CD4-positive, CD25-positive, alpha-beta regulatory T cell (primary cell): ENCODE measurements at places on chromosomes 13 and 19.

GRCh38 chr19:18126097-18126496, 26.9 kb upstream of the PIK3R2 start:
- H3K27me3 ChIP-seq = no peaks in the 10 kb centered on the region
- H3K4me1 ChIP-seq = no peaks in the 10 kb centered on the region
- DNase-seq = no peak
- H3K4me3 ChIP-seq = no peak overlapping the region

- peaks cover 16% of the 10 kb centered on the region for H3K4me1 ChIP-seq
- no peak for DNase-seq
- H3K27ac ChIP-seq = no peak within 1 kb of the TSS
- H3K4me3 ChIP-seq = peak within 1 kb of the TSS; percentile 65
Measured at GRCh38 chr13:111115061-111115964, at the start of gene ARHGEF7. Gene ARHGEF7, plus strand, starts transcription at chr13:111115310. Its CDS starts 217 bp downstream, at chr13:111115527.

GRCh38 chr13:111456452-111457230, 136.2 kb downstream of the TEX29 start:
- no peak overlapping the region for H3K27ac ChIP-seq
- H3K4me1 ChIP-seq = no peaks in the 10 kb centered on the region
- H3K4me3 ChIP-seq = no peak overlapping the region
- H3K36me3 ChIP-seq = no peaks in the 10 kb centered on the region

DNA sequence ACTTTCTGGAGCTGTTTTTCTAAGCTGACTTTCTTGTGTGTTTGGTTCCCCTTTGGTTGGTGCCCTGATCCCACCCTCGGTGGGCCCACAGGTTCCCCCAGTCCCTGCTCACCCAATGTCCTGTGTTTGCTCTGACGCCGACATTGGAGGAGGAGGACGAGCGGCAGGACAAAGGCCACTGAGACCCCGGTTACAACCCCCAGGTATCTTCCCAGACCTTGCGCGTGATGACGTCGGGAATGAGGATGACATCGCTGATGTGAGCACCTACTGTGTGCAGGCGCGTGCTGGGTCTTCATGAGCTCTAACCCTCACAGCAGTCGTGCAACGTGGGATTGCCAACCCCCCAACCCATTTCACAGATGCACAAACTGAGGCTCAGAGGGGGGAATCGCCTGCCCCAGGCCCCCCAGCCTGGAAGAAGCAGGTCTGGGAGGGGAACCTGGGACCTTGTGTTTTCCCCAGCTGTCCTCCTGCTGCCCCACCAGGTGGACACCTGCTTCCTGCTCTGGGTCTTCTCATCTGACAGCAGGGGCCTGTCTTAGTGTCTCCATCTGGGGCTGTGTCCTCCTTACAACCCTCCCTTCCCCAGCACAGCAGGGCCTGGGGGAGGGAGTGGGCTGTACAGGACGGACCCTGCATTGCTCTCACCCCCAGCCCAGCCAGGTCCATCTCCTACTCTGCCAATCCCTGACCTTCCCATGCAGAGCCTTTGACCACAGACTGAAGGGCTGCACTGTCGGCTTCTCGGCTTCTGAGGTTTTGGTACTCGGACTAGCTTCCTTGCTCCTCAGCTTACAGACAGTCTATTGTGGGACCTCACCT, 4.7 kb upstream of the LILRA6 start:
- H3K27me3 ChIP-seq = no peaks in the 10 kb centered on the region
- no peak overlapping the region for H3K4me3 ChIP-seq
- H3K4me1 ChIP-seq = peaks cover 7% of the 10 kb centered on the region
- no peaks in the 10 kb centered on the region for H3K36me3 ChIP-seq
- H3K27ac ChIP-seq = no peak overlapping the region
- DNase-seq = no peak

GRCh38 chr19:5023128-5023571, 54.2 kb downstream of the KDM4B start:
- H3K4me1 ChIP-seq = no peaks in the 10 kb centered on the region
- H3K4me3 ChIP-seq = no peak overlapping the region
- no peaks in the 10 kb centered on the region for H3K27me3 ChIP-seq
- peaks cover 6% of the 10 kb centered on the region for H3K36me3 ChIP-seq

GRCh38 chr13:27559719-27560118, 60.6 kb downstream of the LNX2 start:
- H3K4me3 ChIP-seq = no peak overlapping the region
- H3K27me3 ChIP-seq = no peaks in the 10 kb centered on the region
- DNase-seq = no peak
- H3K27ac ChIP-seq = peak overlapping the region; percentile 15
- H3K4me1 ChIP-seq = peaks cover 17% of the 10 kb centered on the region

- peak; percentile 27 for DNase-seq
- H3K27ac ChIP-seq = no peak overlapping the region
- peak overlapping the region; percentile 48 for H3K4me3 ChIP-seq
- H3K36me3 ChIP-seq = no peaks in the 10 kb centered on the region
- H3K4me1 ChIP-seq = peaks cover 10% of the 10 kb centered on the region
Measured at GRCh38 chr13:108495646-108496361, 133.6 kb upstream of the MYO16 start.

GRCh38 chr13:111562716-111563115, 242.3 kb downstream of the TEX29 start:
- H3K36me3 ChIP-seq = no peaks in the 10 kb centered on the region
- DNase-seq = no peak
- no peak overlapping the region for H3K27ac ChIP-seq
- H3K4me3 ChIP-seq = no peak overlapping the region
- no peaks in the 10 kb centered on the region for H3K27me3 ChIP-seq
- H3K4me1 ChIP-seq = no peaks in the 10 kb centered on the region

GRCh38 chr13:20019043-20019442, 60.5 kb downstream of the ZMYM2 start:
- no peak overlapping the region for H3K27ac ChIP-seq
- DNase-seq = no peak
- H3K27me3 ChIP-seq = no peaks in the 10 kb centered on the region
- H3K4me3 ChIP-seq = no peak overlapping the region
- H3K4me1 ChIP-seq = no peaks in the 10 kb centered on the region
- H3K36me3 ChIP-seq = peaks cover 59% of the 10 kb centered on the region

DNA sequence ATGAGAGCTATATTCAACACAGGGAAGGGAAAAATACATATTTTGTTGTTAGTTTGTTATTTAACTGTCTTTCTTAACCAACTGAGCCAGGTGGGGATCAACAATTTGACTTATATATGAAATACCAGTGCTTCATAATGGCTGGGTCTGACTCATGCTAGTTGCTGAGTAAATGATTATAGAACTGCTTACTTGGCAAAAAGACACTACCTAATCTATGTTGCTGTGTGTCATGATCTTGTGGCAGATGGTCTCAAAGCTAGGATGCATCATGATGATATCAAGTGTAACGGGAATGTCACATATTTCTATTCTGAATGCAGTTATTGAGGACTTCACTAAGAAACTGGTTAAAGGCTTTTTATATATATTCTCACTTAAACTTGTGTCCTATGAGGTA, 727.4 kb upstream of the SLITRK1 start:
- H3K4me3 ChIP-seq = no peak overlapping the region
- no peak for DNase-seq
- H3K4me1 ChIP-seq = no peaks in the 10 kb centered on the region
- H3K27ac ChIP-seq = no peak overlapping the region
- H3K36me3 ChIP-seq = no peaks in the 10 kb centered on the region

DNA sequence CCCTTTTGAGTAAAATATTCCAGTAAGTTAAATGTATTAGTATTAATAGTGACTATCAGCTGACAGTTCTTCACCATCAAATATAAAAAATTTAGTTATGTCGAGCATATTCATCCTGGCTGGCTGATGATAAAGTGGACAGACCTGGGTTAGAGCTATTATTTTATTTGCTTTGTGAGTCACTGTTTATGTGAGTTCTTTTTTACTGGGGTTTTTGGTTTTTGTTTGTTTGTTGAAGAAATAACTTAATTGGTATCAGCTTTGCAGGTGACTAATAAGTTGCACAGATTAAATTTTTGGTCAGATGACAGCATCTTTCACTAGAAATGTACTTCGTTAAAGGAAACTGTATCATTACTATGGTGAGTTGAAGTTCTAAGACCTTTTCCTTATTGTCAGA, 224.7 kb downstream of the GGACT start:
- no peak for DNase-seq
- H3K27me3 ChIP-seq = no peaks in the 10 kb centered on the region
- H3K4me1 ChIP-seq = no peaks in the 10 kb centered on the region
- H3K4me3 ChIP-seq = no peak overlapping the region
- no peaks in the 10 kb centered on the region for H3K36me3 ChIP-seq

- H3K27ac ChIP-seq = no peak overlapping the region
- no peaks in the 10 kb centered on the region for H3K36me3 ChIP-seq
- no peaks in the 10 kb centered on the region for H3K27me3 ChIP-seq
- H3K4me1 ChIP-seq = no peaks in the 10 kb centered on the region
- H3K4me3 ChIP-seq = no peak overlapping the region
Measured at GRCh38 chr19:30551271-30551670, 179.1 kb downstream of the ZNF536 start.

DNA sequence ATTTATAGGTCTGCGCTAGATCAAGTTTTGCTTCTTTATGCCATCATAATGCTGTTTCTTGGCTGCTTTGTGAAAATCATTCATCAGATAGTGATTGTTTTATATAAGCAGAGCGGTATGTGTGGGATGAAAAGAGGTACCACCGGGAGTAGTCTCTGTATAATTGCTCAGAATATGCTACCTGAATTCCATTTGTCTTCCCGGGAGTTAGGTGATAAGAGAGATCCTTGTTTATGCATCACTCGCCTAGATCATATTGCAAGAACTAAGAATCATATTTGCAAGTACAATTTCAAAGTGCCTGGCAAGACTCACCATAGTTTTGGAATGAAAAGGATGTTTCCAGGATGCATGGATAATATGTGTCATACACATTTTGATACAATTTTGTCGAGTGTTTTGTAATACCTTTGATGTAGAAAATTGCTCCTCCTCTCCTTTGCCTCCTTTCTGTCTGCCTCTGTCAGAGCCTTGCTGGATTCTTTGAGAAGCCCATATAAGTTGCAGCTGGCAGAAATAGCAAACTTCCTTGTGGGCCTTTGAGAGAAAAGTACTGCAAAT, 1306.0 kb upstream of the SLC10A2 start:
- no peak overlapping the region for H3K4me3 ChIP-seq
- DNase-seq = no peak
- H3K36me3 ChIP-seq = no peaks in the 10 kb centered on the region
- H3K27ac ChIP-seq = no peak overlapping the region
- H3K27me3 ChIP-seq = no peaks in the 10 kb centered on the region

- no peak overlapping the region for H3K27ac ChIP-seq
- DNase-seq = no peak
- H3K4me1 ChIP-seq = no peaks in the 10 kb centered on the region
- no peaks in the 10 kb centered on the region for H3K36me3 ChIP-seq
- H3K27me3 ChIP-seq = no peaks in the 10 kb centered on the region
Measured at GRCh38 chr19:49952479-49952836, 8.5 kb downstream of the SIGLEC11 start.

- H3K27me3 ChIP-seq = no peaks in the 10 kb centered on the region
- no peak overlapping the region for H3K27ac ChIP-seq
- no peak for DNase-seq
- no peaks in the 10 kb centered on the region for H3K36me3 ChIP-seq
- H3K4me1 ChIP-seq = peaks cover 11% of the 10 kb centered on the region
Measured at GRCh38 chr13:48829536-48829935, 146.2 kb upstream of the FNDC3A start.

DNA sequence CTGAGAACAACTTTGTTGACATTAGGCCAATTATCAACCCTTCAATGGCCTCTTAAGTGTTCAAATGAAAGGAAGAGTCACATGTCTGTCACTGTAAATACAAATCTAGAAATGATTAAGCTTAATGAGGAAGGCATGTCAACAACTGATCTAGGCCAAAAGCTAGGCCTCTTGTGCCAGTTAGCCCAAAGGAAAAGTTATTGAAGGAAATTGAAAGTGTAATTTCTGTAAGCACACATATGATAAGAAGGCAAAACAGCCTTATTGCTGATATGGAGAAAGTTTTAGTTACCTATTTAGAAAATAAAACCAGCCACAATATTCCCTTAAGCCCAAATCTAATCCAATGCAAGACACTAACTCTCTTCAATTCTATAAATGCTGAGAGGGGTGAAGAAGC, 604.7 kb downstream of the SLITRK6 start:
- H3K4me1 ChIP-seq = no peaks in the 10 kb centered on the region
- H3K4me3 ChIP-seq = no peak overlapping the region
- H3K36me3 ChIP-seq = no peaks in the 10 kb centered on the region
- H3K27me3 ChIP-seq = no peaks in the 10 kb centered on the region
- no peak for DNase-seq
